ENCODE measurements at places on chromosomes 1 and 21. TPM values are rescaled to one million over a fixed set of nuclear protein-coding genes. Genes with fewer than 3 reads are reported as not detected.
A peak's percentile ranks its signal among the peaks of the same experiment; 100 is the strongest.

The UBASH3A gene
- not detected for total RNA-seq

DNA sequence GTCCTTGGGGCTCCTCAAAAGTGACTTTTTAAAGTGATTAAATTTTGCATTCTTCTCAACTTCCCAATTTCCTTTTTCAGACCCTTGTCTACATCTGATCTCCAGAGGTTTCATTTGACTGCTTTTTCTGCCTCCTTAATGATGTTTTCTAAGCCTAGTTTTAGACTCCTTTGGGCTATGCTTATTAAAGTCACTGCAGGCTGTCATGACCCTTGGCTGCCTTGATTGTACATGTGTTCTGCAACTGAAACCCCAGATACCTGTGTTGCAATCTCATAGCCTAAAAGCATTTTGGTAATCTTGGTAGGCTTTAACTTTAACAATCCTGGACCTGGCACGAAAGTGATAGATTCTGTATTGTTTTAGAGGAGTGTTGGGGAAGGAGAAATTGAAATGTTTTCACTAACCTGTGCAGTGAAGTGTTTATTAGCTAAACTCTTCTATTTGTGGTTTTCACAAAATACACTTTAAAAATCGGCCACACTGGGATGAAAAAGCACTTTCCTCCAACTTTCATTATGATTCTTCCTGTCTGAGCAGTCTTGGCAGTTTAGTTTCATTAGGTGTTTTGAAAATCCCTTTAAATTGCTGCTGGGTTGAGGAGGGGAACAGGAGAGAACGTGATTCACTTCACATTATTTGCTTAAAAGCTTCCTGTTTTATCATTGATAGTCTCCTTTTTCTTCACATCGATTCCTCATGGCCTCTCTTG lies 4.9 kb downstream of the MACO1 start:
- no peak for DNase-seq

- no peak for DNase-seq
These were observed 45.5 kb downstream of the LPAR3 start for GRCh38 chr1:84847253-84848250.

DNA sequence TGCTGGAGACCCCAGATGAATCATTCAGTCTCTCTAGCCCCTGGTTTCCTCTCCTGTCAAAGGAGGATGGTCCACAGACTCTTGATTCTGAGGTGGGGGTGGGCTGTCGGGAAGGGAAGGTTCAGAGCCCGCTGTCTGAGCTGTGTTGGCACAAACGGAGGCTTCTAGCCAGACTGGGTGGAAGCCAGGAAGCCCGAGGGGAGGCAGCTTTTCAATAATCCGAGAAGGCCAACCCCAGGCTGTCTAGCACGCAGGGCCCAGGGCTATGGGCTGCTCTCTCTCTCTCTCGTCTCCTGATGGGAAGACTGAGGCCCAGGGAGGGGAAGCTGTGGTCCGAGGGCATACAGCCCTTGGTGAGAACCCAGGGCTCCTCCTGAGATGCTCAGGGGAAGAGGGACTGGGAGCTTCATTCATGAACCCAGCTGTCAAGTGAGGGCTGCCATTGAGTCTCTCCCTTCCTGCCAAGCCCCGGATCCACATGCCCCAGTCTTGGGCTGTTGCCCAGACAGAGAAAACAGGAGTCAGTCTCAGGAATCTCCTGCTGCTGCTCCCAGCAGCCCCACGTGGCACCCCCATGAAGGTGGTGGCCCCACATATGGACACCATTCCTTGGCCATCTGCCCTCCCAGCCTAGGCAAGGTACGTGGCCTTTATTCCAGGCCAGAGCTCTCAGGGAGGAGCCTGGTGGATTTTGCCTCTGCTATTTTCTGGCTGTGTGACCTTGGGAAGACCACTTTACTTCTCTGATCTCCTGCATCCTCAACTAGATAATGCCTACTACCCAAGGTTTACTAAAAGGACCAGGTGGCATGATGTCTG lies 44.4 kb downstream of the RAP1GAP start:
- no peak for DNase-seq

The GPR157 gene
- 1.9 TPM for total RNA-seq

DNA sequence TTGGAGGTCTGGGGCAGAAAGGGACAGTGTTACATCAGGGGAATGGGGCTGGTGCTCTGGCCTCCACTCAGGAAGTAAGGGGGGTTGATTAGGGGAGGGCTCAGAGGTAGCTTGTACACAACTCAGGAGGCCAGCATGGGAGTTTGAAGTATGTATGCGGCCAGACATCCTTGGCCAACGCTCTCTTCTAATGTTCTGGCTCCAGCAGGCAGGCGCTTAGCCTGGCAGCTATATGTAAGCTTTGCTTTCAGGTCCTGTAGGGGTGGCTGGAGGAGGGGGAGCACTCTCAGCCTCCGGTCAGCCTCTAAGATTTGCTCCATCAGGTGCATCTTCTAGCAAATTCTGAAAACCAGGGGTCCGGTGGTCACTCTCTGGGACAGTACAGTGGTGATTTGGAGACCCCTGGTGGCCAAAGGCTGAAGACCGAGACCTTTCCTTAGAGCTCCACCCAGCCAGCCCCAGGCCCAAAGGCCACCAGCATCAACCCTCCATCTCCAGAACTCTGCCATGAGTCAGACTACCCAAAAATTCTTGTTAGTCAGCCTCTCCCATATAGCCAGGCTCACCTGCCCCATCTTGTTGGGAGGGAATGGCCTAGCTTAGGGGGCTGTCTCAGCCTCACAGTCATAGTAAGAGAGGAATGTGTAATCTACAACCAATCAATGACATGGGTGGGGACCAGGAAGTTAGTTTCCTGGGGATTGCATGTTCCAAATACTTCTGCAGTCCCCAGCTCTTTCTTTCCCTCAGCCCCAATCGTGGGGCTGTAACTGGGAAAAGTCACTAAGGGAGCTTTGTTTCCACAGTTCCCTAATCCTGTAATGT lies 9.7 kb upstream of the COL8A2 start:
- DNase-seq = peak; percentile 79

The CELA2B gene
- not detected for total RNA-seq

The LCE1C gene
- total RNA-seq = not detected

GRCh38 chr21:25563361-25564116 lies 43.7 kb downstream of the MRPL39 start:
- no peak for DNase-seq

The SNX7 gene
- total RNA-seq = 17.5 TPM

GRCh38 chr1:14083706-14084105 lies 383.7 kb downstream of the PRDM2 start:
- no peak for DNase-seq

- DNase-seq = no peak
These were observed 14.2 kb downstream of the TRAF5 start for GRCh38 chr1:211340622-211341507.

The PNRC2 gene
- 189 TPM for total RNA-seq

The FOXJ3 gene
- 40.2 TPM for total RNA-seq

GRCh38 chr21:40534886-40535285 lies 312.1 kb downstream of the DSCAM start:
- no peak for DNase-seq

DNA sequence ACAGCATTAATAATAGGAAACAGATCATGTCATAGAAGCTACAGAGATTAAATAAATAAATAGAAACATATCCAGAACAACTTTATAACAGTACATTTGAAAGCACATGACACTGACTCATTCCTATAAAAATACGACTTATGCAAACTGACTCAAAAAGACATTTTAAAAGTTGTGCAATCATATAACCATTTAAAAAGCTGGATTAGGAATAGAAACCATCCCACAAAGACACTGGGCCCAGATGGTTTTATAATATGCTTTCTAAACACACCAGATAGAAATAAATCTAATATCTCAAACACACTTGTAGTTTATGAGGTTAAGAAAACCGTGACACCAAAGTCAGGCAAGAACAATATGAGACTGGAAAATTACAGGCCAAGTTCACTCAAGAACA lies 47.6 kb downstream of the MATN1 start:
- no peak for DNase-seq

DNA sequence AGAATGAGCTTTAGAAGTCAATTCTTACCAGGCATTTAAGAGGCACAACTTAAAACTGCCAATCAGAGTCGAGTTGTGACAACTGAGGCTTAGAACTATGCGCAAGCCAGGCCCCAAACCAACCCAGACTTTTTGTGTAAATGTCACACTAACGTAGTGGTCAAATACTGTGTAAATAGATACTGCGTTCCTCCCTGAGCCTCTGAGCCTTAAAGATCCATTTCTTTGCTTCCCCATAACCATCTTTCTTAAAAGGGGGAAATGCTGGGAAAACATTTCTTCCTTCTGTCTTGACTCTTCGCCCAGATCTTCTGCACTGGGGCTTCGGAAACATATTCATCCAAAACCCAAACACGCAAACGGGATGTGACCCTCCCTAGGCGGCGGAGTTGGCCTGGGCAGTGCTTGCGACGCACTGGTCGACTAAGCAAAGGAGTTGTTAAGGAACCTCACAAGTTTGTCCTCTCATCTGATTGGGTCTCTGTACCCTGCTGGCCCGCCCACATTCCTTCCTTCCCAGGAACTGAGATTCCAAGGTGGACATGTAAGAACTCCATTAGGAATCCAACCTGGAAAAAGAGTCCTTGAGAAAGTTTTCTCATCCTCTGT lies 2.6 kb downstream of the ADAMTS5 start:
- no peak for DNase-seq

DNA sequence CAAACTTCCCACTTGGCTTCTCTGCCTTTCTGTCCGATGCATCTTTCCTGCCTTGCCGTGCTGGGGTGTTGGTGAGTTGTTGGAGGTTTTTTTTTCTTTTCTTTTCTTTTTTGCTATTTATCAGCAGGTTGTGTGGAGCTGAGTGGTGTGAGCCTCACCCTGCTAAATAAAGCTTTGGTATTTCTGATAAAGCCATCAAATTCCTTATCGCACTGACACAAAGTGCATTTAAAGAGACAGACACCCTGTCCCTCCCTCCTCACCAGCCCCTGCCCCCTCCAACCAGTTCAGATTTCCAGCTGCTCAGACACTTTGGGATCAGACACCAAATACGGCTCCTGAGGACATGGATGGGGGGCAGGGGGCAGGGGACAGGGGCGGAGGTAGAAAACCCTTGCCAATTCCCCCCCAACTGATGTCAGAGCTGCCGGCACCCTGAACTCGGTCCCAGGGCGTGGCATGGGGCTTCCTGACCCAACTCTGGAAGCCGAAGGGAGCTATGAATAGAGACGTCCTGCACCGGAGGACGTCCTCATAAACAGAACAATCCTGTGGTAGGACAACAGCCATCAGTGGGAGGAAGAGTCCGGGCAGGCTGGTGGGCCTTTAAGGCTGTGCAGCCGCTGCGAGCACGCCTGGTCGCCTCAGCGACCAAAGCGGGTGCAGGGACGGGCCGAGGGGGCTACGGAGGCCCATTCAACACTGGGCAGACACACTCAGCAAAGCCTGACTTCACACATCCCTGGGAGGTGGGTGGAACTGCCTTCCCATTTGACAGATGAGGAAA lies 79.0 kb downstream of the CASZ1 start:
- no peak for DNase-seq
